Glutamatergic neuron (in vitro differentiated cells): ENCODE measurements at places on chromosomes 7 and 10.

GRCh38 chr7:30241767-30242166 is 42.6 kb upstream of the ZNRF2 start:
- DNase-seq, result no peak

- DNase-seq, result no peak
These were observed 148.1 kb downstream of the ITGA8 start for GRCh38 chr10:15571575-15571974.

DNA sequence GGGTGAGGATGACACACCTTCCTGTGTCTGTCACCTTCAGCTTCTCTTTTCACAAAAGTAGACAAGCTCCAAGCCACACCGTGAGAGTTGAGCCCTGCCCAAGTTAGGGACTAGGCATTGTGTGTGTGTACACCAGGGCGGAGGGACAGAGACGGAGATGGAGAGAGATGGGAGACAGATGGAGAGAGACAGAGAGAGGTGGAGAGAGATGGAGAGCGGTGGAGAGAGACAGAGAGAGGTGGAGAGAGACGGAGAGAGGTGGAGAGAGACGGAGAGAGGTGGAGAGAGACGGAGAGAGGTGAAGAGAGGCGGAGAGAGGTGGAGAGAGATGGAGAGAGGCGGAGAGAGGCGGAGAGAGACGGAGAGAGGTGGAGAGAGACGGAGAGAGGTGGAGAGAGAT is 207.0 kb downstream of the DNAJB6 start:
- DNase-seq, result peak; percentile 1

DNA sequence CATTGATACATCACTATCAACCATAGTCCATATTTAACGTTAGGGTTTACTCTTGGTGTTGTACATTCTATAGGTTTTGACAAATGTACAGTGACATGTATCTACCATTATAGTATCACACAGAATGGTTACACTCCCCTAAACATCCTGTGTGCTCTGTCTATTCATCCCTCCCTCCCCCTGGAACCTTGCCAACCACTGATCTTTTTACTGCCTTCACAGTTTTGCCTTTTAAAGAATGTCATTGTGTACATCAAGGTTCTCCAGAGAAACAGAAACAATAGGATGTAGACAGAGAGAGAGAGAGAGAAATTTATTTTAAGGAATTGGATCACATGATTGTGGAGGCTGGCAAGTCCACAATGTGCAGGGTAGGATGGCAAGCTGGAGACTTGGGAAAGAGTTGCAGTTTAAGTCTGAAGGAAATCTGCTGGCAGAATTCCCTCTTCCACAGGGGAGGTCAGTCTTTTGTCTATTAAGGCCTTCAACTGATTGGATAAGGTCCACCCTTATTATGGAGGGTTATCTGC is 45.1 kb upstream of the CCNJ start:
- no peak for DNase-seq
